SK-N-DZ (cell line): ENCODE measurements at places on chromosomes 1 and 21.

DNA sequence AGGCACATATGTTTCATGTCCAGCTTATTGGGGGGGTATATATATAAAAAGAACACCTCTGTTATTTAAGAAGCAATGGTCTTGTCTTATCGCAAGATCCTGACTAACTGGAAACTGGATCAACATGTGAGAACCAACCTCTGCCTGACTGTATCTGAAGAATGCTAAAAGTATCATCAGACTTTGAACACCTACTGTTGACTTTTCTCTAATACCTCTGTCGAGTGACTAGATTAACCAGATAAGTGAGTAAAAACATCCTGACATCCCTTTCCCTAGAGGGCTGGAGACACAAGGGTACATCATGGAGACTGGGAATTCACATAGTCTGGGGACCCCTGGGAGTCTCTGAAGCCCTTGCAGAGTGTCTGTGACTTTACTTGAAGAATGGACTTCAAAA lies 26.3 kb upstream of the PIGC start:
- no peak for DNase-seq

DNA sequence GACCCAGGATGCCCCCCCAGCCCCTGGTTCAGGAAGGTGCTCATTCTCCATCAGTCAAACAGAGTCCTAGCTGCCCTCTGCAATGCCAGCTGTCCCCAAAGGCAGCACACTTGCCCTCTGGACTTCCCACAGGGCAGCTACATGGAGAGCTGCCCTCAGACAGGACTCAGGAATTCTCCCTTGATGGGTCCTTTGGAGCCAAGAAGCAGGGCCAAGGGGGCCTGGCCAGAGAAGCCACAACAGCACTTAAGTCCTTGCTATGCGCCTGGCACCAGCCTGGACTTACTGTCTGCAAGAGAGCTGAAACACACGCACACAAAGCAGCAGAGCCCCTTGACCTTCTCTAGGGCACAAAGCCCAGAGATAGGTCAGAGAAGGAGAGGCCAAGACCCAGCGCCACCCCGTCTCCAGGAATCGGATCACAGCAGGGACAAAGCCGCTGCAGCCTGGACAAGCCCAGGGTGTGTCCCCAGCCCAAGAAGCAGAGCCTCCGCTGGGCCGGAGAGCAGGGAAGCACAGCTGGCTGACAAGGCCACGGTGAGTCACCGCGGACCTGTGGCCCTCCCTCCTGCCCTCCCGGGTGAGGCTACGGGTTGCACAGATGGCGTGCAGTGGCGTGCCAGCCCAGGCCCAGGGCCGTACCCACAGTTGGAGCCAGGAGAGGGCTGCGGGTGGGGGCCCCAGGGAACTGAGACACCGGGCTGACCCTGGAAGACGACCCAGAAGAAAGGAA lies 1.7 kb downstream of the WNT9A start:
- DNase-seq = no peak

DNA sequence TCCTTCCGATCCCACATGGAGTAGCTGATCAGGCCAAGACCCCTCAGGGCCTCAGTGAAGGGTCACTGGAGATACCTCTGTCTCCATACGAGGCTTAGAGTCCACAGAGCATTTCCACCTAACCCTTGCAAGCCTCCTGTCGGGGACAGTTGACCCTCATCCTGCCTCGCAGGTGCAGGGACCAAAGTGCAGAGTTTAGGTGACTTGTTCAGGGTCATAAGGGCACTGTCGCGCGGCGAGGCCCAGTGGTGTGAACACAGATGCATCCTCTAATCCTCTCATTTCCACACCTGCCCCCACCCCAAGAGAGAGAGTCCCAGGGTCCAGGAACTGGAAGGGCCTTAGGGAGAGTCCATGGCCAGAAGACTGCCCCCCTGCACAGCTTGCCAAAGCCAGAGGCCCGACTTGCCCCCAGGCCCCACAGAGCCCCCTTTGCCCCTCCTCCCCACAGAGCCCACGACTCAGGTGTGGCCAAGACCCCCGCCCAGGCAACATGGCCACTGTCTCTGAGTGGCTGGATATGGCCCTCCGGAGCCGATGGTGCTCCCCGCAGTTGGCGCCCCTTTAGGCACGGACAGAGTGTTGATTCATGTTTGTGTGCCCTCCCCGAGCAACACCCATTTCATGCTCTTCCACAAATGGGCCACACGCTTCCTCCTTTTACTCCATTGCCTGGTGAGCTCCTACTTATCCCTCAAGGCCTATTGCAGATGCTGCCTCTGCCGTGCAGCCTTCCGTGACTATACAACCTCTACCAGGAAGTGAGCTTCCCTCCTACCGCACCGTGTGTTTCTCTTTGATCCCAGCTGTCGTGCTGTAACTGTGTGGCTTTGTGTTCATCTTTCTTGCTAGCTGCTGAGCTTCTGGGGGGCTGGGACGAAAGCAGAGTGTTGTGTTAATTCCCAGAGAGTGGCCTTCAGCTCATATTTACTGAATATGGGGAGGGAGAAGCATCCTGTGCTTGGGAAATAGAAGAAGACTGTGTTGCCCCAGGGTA lies 1.7 kb downstream of the TRPM2 start:
- no peak for DNase-seq

DNA sequence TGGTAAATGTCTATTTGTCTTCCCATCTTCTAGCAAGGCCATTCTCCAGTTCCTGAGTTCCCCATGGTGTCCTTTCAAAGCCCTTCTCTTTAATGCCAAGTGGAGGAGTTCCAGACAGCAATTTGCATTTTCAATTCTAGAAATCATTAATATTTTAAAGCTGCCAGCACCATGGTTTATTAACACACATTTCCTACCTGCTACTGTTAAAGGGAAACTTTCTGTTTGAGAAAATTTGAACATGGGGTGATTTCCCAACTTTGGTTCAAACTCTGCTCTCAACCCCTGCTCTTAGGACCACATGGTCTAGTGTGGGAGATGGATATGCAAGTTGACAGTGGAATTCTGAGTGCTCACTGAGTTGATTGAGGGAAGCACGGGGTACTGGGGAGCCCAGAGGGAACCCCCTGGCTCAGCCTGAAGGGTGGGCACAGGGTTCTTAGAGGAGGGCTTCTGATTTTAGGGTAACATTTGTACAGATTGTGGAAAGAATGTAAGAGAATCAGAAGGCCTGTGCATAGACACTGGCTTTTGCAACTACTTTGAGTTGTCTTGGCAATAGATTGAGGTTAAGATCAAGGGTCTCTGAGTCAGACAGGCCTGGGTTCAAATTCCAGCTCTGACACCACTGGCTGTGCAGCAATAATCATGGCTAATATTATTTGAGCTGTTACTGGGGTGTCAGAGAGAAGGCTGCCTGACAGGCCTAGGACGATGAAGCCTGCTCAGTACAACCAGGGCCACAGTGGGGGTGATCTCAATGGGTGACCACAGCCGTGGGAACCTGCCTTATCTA lies 97.8 kb downstream of the BEND5 start:
- DNase-seq = no peak

DNA sequence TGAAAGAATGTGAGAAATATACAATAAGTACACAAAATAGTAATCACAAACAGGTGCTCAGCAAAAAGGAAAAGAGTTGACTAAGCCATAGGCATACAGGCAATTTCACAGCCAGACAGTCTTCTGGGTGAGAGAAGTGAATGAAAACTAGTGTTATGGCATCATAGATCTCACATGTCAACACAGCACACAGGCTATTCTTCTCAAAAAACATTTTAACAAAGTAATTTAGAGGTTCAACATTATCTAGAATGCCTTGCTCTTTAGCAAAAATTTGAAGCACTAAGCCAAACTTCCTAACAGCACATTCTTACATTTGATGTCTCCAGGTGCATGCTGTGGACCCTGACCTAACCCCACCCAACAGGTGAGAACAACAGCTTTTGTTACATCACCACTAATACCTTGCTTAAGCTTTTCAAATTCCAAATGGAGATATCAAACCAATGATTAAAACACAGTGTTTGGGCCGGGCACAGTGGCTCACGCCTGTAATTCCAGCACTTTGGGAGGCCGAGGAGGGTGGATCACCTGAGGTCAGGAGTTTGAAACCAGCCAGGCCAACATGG lies 30.5 kb downstream of the OTUD7B start:
- no peak for DNase-seq

DNA sequence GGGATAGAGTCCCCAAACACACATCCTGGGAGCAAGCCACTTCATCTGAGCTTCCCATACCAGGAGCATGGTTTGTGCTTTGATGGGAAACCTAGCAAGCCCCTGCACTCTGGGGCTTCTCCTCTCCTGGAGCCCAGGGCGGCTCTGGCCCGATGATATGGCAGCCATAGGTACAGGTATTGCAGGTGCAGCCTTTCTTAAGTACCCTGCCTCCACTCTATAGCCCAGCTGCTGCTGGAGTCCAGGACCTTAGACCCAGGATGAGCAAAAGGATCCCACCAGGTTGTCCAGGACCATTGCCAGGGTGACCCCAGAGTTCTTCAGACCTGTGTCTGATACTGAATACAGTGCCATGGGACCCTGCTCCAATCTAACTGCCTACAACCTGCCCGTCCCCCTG lies 4.2 kb downstream of the C1orf226 start:
- no peak for DNase-seq

DNA sequence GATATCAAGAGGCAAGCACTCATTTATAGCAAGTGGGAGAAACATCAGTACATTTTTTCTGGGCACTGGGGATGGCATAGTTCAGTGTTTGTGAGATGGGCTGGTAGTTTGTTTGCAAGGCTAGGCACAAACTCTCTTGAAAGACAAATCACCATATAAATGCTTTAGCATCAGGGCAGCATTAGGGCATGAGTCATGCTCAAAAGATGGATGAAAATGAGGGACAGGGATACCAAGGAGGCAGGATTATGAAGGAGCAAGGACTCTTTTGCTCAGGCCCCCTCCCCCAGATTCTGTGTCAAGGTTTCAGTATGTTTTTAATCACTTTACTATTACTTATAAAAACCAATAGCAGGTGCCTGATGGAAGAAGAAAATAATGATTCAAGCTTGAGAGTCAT lies 43.9 kb upstream of the CAMK1G start:
- no peak for DNase-seq

DNA sequence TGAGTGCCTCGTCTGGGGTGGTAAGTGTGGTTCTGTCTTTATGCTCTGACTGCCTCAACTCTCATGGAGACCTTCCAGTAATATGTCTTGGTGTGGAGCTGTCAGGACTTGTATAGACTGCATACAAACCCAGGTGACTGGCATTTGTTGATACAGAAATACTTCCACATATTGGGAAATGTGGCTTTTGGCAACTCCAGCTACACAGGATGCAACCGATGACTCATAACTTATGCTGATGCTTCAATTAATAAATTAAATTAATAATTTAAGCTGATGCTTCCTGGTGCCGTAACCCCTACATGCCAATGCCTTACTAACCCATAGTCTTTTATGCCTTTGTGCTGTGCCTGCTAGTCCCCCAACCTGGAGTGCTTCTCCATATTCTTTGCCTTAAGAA lies 72.3 kb upstream of the ARTN start:
- no peak for DNase-seq

GRCh38 chr1:184000321-184000720 lies 37.2 kb downstream of the COLGALT2 start:
- no peak for DNase-seq
